ENCODE measurements at places on chromosomes 1 and 21.

DNA sequence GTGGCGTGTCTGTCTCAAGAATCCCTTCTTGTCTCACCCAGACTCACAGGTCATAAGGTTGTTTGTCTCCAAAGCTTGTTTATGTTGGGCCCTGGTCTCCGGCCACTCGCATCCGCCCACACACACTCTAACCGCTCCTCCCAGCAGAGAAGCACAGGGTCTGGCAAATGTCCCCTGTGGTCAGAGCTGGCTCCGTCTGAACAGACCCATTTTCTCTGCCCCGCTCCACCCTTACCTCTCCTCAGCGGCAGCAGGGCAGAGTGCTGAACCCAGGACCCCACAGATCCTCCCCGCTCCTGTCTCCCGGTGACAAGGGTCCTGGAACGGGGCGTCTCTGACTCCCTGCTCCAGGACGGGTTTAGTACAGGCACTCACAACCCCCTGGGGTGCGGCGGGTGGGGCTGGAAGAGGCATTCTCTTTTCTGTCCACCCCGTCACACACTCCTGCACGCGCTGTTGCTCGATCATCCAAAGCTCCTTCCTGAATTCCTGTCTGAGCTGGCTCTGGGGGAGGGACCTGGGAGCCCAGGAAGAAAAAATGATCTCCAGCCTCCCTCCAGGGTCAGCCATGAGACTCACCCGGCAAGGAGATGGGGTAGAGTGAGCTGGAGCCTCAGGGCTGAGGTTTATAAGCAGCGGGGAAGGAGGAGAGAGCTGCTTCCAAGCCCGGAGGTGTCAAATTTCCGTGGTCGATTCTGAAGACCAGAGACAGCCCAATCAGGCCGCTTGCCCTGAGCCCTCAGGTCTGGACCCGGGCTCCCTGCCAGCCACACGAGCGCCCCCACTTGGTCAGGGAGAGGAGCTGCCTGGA is at the start of gene S100A13:
Gene S100A13 (minus strand): TSS at position 602 of the 811 bp plus-strand sequence. CDS start 1,033 bp downstream, outside the sequence.
- DNase-seq = no peak

GRCh38 chr1:75502776-75503175 is 108.1 kb downstream of the SLC44A5 start:
- no peak for DNase-seq

GRCh38 chr1:24390924-24391782 is 22.4 kb downstream of the STPG1 start:
- peak; percentile 57 for DNase-seq

DNA sequence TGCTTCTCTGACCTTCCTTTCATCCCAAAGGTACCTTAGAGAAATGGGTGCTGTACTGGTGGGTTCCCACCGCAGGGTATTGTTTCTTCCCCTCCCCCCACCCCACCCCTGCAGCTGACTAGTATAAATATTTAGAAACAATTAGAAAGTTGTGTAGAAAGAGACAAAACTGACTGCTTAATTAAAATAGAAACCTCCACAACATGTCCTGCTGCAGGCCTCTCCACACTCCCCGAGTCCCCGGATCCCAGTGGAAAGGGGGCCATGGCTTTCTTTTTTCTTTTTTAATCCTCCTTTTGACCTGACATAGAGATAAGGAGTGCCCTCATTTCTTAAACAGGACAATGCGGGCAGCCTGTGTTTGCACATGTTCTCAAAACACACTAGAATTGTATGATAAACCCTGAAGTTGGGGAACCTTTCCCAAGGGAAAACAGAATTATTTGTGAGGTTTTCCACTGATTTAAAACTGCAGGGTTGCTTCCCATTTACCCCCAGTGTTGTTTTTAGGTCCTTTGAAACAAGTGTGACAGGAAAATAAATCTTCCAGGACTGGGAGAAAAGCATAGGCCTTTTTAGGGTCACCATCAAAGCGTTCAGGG is 1.7 kb downstream of the RHOU start:
- DNase-seq = no peak

DNA sequence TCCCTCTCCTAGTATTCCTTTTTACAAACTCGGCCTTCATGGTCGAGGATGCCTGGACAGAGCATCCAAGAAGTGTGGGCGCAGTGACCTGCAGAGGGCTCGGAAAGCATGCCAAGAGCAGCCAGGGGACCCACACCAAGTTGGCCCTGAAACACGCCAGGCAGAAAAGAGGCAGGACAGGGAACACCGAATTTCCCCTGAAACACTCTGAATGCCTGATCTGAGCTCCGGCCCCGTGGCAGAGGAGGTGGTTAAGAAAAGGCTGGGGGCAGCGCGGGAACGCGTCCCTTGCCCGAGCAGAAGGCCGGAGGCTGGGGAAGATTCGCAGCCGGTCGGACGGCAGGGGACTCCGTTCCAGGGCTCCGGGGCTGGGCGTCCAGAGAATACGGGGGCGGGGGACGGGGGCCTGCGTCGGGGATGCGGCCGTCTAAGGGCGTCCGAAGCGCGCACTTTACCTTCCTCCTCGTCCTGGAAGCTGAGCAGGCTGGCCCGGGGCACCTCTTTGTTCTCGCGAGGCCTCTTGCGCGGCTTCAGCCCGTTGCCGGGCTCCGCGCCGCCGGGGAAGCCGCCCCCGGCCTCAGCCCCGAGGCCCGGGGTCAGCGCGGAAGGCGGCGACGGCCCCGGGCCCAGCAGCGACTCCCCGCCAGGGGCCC is 558 bp downstream of the PAXBP1 start:
- DNase-seq = no peak

- no peak for DNase-seq
Observed at GRCh38 chr1:160705742-160706141, 5.9 kb downstream of the CD48 start.

- DNase-seq = no peak
Observed at GRCh38 chr1:191674626-191675179, 483.6 kb upstream of the RGS18 start.

DNA sequence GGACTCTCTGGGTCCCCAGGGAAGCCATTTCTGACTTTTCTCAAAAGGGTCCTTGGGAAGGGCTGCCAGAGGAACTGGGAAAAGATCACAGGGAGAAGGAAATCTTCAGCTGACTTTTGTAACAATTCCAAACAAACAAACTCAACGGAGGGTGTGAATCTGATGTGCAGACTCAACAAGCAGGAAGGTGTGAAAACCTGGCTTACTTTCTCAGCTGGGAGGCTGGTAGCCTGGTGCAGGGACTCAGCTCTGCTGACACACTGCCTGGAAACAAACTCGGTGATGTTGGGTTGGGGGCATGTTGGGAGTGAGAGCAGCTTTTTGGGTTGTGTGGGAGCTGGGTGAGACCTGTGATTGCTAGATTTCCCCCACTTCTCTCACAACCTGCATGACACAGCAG is 10.2 kb upstream of the HSD3B2 start:
- no peak for DNase-seq

DNA sequence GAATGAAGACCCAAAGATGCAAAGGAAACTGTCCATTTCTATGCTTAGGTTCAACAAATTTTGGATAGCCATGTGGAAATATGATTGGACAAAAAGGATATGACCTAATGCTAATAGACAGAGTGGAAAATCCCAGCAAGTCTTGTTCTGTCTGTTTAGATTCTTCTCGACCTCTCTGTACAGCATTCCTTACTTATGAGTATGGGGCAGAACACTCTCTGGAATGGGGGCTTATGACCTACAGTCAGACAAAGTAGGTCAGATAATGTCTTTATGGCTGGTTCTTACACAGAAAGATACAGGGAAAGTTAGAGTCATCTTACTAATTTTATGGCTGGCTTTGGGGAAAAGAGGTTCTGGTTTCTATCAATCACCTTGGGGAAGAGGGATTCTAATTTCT is 2.8 kb downstream of the GCSAML start:
- DNase-seq = no peak

DNA sequence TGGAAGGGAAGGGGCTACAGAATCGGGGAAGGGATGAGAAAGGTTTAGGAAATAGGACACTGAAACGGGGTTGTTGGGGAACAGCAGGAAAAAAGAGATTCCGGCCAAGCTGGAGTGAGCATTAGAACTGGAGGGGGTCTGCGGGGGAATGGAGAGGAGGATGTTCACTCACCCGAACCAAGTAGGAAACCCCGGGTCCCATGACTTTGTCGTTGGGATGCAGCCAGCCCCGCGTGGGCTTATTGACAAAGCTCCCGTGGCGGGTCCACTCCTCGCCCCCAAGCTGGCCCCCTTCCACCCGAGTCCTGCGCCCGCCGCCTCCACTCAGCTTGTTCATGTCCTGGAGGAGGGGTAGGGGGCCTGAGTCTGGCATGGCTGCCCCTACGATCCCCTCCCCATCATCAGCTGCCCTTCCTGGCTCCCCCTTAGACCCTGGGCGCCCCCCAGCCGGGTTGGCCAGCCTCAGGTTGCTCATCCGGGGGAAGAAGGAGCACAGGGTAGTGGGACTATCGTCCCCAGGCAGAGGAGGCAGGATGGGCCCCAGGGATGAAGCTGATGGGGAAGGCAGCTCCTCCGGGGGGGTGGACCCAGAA is 591 bp downstream of the SHC1 start:
- no peak for DNase-seq

- DNase-seq = no peak
Observed at GRCh38 chr1:46067652-46068051, 64.8 kb downstream of the PIK3R3 start.

GRCh38 chr1:228721407-228721806 is 13.9 kb upstream of the RHOU start:
- DNase-seq = no peak

DNA sequence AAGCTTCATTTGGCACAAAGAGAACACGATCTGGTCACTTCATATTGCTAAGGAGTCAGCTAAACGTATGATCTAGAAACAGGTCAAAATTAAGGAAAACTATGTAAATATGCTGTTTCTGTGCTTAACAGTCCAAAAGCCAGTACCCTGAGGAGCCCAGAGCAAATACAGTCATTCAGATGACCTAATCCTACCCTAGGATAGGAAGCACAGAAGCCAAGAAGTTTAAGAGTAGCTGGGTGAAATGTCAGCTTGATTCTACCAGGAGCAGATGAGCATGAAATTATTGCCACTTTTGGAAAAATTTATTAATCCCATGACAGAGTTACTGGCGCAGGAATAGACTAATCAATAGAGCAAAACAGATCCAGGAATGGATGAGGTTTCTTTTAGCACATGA is 18.3 kb downstream of the SORT1 start:
- no peak for DNase-seq

DNA sequence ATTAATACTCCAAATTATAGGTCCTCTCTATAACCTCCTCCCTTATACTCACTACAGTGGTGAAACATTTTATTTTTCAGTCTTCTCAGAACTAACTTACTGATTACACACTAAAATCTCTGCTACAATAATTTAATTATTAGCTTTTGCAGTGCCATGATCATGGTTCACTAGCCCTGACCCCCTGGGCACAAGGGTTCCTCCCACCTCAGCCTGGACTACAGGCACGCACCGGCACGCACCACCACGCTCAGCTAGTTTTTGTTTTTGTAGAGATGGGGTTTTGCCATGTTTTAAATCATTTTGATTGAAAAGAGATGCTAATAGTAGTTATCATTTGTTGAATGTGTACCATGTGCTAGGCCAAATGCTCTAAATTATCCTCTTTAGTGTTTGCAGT is 6.3 kb downstream of the PATJ start:
- DNase-seq = no peak

GRCh38 chr1:29282924-29283803 is 46.8 kb downstream of the PTPRU start:
- no peak for DNase-seq

DNA sequence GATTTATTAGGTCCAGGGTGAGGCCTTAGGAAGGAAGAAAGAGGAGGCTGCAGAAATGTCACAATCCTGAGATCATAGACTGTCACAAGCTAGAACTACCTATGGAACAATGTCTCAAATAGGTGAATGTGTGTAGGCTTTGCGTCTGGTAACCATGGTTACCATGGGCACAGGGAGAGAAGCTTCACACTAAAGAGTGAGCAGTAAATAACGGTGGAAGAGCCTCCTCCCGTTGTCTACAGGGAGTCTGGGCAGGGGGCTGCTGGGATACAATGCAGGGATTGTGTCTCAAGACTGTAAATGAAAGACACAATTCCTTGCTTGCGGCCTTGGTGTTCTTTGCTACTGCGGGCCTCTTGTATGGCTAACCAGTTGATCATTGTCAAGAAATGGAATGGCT is 28.2 kb upstream of the KCNJ6 start:
- DNase-seq = no peak

Data from stimulated activated CD4-positive, alpha-beta T cell treated with anti-CD3 and anti-CD28 coated beads, Interleukin-2, amount 100 ng/mL, for 4 hours (primary cell).